Transverse colon (tissue), 4 donors: ENCODE measurements at places on chromosomes 4 and X. TPM values are rescaled to one million over a fixed set of nuclear protein-coding genes. Genes with fewer than 3 reads are reported as not detected.

The CXCL10 gene
- total RNA-seq: not detected

The RNF212 gene
- 9.1 TPM for total RNA-seq

- no peak for DNase-seq
Observed at GRCh38 chr4:138941037-138941436, 74.5 kb upstream of the NOCT start.

- DNase-seq: peak; percentile 77
Observed at GRCh38 chr4:182448281-182449151, 205.3 kb downstream of the TENM3 start.

- peak; percentile 46 for DNase-seq
Observed at GRCh38 chr4:139214039-139214534, 37.1 kb upstream of the ELF2 start.

The USP17L22 gene
- total RNA-seq: not detected

GRCh38 chrX:29348288-29348687, 761.0 kb downstream of the IL1RAPL1 start:
- no peak for DNase-seq

- DNase-seq: no peak
Observed at GRCh38 chr4:158850800-158851644, 82.2 kb downstream of the FNIP2 start.
